ENCODE measurements at places on chromosomes 7 and 10.
A peak's percentile ranks its signal among the peaks of the same experiment; 100 is the strongest.

DNA sequence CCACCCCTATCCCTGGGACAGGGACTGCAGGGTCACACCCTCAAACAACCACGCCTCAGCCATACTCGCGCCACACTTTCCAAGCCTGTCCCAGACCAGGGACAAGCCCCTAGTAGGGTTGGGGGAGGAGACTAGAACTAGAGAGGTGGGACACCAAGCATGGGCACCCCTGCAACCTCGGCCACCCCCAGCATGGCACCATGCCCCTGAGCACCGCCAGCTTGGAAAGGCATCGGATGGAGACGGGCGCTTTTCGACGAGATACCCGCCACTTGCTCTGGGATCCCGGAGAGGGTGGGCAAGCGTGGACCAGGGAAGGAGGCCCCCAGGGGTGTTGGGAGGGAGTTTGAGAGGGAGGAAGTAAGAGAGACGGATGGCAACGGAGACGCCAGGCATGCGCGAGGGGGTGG lies 13.1 kb upstream of the KMT2E start:
- no peak for DNase-seq

DNA sequence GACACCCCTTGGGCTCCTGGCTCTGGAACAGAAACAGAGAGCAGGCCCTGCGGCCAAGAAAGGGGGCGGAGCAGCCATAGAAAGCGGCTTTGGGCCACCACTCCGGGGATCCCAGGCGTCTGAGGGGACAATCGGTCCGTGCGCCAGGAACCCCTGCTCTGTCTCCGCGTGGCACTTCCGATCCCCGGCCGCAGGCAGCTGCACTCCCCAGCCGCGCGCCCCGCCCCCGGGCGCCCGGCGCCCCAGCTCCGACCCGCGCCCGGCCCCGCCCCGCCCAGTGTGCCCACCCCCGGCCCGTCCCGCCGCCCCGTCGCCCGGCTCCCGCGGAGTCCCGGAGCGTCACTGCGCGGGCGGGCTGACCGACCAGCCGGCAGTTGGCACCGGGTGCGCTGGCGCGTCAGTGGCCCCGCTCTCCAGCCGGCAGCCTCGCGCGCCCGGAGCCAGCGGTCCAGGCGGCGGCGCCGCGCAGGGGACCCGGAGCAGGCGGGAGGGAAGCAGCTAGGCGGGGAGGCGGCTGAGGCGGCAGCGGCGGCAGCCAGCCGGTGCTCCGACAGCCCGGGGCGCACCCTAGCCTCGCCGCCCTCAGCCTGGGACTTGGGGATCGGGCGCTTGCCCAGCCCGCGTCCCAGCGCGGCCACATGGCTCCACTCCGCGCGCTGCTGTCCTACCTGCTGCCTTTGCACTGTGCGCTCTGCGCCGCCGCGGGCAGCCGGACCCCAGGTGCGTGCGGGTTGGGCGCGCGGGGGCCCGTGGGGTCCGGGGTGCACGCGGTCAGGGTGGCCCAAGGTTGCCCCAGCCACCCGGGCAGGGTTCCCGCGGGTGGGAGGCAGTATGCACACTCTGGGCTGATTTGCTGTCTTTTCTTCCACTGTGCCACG lies at the start of gene ADAMTS14:
Gene ADAMTS14 (plus strand): TSS at position 342 of the 878 bp plus-strand sequence. CDS start 297 bp downstream, at position 639.
- DNase-seq, result no peak

DNA sequence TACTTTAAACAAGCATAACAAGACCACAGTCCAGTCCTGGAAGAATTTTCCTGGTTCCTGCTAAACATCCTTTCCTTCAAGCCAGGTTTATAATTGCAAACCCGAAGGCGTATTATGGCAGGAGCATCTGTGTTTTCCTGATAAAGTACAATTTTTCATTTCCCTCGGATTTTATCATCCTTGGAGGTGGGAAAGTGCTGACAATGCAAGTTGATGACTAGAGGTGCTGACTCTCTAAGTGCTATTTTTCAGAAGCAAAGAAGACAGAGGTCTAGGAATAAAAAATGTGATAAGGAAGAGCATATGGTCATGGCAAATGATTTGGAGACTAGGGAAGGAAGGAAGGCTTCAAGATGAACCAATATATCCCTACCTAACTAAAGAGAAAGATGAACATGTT lies 703.2 kb upstream of the LRRN3 start:
- no peak for DNase-seq

- DNase-seq, result no peak
Measured at GRCh38 chr10:123455861-123456260, 210.3 kb upstream of the GPR26 start.

- DNase-seq, result peak; percentile 96
Measured at GRCh38 chr7:99504603-99505323, at the start of gene ZKSCAN5. Gene ZKSCAN5 (plus strand): TSS chr7:99504662. CDS start chr7:99506045, 1,383 bp downstream.

GRCh38 chr7:17242504-17242903 lies 55.9 kb upstream of the AHR start:
- no peak for DNase-seq

GRCh38 chr10:5661043-5661442 lies 5.4 kb downstream of the ASB13 start:
- DNase-seq, result no peak

Measured in amniotic stem cell (primary cell).